ENCODE measurements at places on chromosomes 5 and 9.
A peak's percentile ranks its signal among the peaks of the same experiment; 100 is the strongest.

DNA sequence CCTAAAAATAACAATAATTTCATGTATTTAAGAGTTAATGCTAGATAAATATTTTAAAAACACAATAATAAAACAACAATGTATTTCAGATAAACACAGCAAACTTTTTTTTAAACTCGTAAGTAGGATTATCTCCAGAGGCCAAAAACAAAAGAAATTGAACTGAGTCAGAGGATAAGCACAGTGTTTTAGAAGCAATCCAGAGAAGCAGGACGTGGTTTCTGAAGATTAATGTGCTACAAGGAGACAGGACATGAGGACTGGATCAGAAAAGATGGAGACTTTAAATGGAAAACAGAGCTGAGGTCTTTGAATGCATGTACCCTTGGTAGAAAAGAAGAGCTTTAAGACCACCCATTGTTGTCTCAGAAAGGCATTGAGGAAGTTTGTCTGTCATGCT, 491.2 kb upstream of the TLE4 start:
- DNase-seq = no peak

DNA sequence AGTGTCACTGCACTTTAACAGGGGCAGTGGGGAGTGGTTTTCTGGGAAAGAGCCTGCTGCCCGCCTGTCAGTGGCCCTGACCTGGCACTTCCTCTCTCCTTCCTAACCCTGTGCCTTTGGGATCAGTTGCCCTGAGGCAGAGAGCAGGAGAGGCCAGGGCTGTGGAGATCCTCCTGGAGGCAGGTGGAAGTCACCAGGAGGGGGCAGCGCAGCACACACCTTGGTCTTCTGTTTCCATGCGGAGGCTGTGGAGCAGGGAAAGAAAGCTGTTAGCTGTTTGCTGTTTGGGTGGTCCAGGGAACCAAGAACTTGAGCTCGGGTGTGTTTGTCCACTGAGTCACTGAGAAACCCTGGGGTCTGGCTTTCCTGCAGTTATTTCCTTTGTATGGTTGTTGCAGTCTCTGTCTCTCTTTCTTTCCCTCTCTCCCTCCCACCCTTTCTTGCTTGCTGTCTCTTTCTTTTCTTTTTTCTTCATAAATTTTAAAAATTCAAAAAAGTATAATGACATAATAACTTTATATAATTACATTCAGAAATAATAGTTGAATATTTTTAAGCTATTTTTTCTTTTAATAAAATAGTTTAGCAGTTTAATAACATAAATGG, 28.1 kb downstream of the NTRK2 start:
- peak; percentile 10 for DNase-seq

GRCh38 chr9:88388886-88389605, 802 bp downstream of the SPIN1 start:
- peak; percentile 24 for DNase-seq

DNA sequence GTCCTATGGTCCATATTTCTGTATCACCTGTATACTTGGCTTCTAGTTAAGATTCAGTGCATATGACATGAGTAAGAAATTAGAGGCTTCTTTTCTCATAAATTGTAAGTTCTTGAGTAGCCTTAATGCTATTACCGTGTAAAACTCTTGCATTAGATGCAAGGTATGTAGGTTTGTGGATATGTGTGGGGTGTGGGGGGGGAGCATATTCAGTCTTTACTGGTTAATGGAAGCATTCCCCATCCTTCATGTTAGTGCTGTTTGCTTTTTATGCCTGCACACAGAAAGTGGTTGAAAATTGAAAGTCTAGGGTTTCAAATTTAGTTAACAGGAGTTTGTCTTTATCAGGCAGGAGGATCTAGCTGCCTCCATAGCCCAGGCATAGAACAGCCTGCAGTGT, 16.1 kb downstream of the RAI14 start:
- no peak for DNase-seq

DNA sequence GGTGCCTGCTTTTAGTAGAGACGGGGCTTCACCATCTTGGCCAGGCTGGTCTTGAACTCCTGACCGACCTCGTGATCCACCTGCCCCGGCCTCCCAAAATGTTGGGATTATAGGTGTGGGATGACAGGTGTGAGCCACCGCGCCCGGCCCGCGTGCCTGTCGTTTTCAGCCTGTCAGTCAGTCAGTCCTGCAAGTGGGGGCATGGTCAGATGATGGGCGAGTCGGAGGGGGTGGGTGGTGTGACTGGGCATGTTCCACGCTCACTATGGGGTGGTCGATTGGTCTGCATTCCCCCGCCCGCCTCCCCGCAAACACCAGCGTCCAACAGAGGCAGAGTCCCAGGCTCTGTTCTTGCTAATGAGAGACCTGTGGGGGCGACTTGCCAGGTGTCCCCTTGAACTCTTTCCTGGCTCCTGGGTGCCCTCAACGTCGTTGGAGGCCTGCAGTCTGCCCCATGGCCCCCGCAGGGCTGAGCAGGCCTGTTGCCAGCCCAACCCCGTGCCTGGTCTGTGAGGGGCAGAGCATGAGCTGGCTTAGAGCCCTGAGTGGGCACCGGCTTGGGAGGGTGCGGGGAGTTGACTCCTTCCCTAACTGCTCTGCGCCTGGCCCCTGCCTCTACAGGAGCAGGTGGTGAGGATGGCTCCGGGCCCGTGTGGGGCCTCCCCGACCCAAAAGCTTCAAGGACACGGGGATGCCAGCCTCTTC, 23.1 kb downstream of the CRB2 start:
- DNase-seq = no peak

Measured in activated T-cell treated with anti-CD3 and anti-CD28 coated beads, Interleukin-2, amount 50 U/mL, for 4 hours (primary cell).